ENCODE measurements at places on chromosomes 6 and 20.

DNA sequence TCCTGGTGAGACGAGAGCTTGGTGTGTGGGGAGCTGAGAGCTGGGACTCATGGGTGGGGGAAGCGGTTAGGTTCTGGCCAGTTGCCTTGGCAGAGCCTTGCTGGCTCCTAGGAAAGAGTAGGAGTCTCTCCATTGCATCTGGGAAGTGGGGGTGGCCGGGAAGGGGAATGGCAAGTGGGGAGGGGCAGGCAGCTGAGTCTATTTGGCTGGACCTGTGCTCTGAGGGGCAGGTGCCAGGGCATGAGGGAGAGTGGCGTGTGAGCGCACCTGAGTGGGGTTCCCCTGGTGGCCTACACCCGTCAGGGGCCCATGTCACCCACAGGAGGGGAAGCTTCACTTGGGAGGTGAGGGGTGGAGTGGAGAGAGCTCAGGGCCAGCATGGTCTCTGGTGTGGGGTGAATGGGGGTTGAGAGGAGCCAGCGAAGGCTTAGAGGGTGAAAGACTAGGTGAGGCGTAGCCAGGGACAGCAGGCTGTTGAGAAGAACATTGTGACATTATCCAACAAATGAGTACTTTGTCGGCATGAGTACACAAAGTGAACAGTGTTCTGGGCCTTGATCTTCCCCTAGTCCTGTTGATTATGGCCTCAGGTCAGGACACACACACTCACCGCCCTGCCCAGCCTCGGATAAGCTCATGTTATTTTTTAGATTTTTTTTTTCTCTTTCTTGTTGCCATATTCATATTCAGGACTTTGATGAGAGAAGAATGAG, 59.8 kb downstream of the FAM120B start:
- no peak for DNase-seq

GRCh38 chr20:47093320-47093966, 198.8 kb downstream of the EYA2 start:
- no peak for DNase-seq

GRCh38 chr6:105015482-105015881, 58.6 kb downstream of the LIN28B start:
- DNase-seq = no peak

- no peak for DNase-seq
Measured at GRCh38 chr6:40227735-40228134, 293.5 kb upstream of the MOCS1 start.

- no peak for DNase-seq
Measured at GRCh38 chr6:43243664-43244321, 512 bp downstream of the TTBK1 start.

- no peak for DNase-seq
Measured at GRCh38 chr20:2751347-2751877, 49.0 kb downstream of the CPXM1 start.

DNA sequence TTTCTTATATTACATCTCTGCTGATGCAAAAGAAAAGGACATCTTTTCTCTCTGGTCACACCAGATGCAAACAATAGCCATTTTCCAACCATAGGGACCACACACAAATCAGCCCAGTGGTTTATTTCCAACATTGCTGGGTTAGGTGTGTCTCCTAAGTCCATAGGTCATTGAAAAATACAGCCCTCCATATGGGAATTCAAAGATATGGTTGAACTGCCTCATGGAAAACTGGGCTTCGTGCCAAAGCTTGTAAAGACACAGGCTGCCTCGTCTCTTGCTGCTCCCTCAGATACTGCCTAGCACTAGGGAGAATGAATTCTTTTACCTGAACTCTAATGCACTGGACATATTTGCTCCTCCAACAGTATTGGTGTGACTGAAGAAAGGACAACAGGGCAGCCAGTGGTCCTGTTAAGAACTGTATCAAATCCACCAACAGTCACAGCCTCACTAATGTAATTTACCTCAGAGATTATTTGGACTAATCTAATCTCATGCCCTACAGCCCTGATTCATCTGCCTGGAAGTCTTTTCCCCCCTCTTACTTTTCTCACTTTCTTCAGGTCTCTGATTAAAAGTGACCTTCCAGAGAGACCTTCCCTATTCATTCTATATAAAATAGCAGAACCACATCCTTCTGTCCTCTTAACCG, 48.3 kb upstream of the TBC1D32 start:
- no peak for DNase-seq

GRCh38 chr6:2951728-2952127, 19.6 kb downstream of the SERPINB6 start:
- no peak for DNase-seq

DNA sequence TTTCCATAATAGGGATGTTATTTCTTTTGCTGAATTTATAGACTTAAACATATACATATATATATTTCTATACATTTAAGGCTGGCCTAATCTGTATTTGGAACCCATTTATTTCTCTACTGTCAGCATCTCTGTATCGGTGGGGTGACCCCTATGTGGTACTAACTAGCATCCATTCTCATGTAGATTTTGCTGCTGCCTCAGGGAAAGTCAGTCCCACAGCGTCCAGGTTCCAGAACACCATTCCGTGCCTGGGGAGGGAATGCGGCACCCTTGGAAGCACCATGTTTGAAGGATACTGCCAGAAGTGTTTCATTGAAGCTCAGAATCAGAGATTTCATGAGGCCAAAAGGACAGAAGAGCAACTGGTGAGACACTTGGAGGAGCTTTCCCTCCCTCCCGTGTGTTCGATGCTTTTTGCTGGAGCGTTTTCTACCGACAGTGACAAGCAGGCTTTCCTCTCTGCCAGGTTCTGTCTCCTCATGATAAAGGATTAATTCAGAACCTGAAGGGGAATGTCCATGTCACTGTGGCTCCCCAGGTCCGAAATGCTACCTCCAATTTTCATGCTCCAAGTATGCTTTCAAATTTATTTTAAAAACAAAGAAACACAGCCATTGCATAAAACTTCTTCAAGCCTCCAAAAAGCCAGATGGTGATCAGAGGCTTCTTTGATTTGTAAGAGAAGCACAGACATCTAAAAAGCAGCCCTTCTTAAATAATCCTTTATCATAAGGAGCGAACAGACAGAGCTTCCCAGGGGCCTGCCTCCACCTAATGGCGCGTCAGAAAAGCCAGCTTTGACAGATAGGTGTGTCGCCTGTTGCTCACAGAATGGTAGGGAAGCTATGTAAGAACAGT, 13.1 kb downstream of the TNFAIP3 start:
- DNase-seq = no peak

- DNase-seq = no peak
Measured at GRCh38 chr6:20400456-20401204, 1.0 kb upstream of the E2F3 start.

GRCh38 chr20:50872560-50873425, 58.4 kb downstream of the ADNP start:
- DNase-seq = no peak

DNA sequence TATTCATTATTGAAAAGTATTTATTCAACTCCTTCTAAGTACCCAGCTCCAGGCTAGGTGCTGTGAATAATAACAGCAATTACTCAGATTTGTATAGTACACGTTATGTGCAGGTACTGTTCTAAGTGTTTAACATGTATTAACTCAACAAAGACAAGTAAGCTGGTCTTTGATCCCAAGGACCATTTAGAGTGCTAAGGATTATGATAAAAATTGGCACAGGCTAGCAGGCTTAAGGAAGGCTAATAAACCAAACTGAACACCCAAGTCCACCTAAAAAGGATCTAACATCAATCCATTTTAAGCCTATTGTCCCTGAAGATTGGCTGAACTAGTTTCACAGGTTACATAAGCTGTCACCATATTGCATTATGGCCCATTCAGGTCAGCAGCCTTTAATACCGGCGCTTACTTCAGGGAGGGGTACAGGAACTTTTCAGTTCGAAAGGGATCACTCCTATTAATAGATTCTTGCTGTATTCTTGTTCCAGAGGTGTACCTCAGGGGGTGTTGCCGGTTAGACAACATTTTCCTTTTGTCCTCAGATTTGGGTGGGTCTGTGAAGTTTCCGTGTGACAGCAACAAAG, 99.0 kb upstream of the GMDS start:
- no peak for DNase-seq

DNA sequence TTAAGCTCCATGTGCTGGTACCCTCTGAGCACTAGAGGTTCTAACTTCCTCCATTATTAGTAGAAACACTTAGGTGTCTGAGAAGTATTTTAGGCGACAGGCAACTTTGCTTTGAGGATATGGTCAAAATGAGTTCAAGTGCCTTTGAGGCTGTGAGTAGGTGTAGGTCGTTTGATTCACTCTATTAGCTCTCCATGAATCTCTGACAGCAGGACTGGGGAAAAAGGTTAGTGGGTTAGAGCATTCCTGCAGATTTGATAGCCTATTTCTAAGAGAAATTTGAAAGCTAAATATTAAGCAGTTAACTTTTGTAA, 45.9 kb downstream of the IGF2R start:
- DNase-seq = no peak

DNA sequence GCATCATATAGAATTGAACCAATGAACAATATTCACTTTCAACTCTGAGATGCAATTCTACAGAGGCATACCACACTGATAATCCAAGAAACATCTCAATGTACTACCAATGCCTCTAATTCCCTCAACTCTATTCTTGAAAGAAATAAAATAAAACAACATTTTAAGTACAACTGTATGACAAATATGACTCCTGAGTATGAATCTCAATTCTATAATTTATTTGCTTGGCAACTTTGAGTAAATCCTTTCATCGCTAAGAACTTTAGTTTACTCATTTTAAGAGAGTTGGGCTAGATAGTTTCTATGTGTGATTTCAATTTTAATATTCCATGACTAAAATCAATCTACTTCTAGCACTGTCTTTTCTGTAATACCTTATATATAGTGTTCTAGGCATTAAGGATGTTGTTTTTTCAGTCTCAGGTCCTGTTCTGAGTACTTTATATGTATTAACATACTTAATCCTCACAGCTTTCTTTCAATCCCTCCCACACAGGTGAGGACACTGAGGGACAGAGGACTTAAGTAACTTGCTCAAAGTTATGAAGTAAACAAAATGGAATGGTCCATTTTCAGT, 33.4 kb downstream of the GOPC start:
- DNase-seq = no peak

GRCh38 chr20:14918976-14919375, 581.6 kb upstream of the FLRT3 start:
- DNase-seq = no peak

DNA sequence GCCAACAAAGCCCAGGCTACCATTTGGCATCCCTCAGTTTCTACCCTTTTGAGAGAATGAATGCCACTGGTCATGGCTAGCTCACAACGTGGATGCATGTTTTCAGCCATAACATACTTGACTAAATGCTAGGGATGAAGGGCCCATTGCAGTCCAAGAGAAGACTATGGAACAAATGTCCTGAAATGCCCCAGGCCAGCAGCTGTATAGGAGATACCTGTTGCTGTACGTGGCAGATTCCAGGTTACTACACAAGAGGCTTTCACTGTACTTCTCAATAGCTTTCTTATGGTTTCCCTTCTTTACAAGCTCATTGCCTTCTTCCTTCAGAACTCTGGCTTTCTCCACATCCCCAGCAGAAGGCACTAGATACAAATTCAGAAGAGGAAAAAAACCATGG, 11.7 kb downstream of the TOMM34 start:
- no peak for DNase-seq

DNA sequence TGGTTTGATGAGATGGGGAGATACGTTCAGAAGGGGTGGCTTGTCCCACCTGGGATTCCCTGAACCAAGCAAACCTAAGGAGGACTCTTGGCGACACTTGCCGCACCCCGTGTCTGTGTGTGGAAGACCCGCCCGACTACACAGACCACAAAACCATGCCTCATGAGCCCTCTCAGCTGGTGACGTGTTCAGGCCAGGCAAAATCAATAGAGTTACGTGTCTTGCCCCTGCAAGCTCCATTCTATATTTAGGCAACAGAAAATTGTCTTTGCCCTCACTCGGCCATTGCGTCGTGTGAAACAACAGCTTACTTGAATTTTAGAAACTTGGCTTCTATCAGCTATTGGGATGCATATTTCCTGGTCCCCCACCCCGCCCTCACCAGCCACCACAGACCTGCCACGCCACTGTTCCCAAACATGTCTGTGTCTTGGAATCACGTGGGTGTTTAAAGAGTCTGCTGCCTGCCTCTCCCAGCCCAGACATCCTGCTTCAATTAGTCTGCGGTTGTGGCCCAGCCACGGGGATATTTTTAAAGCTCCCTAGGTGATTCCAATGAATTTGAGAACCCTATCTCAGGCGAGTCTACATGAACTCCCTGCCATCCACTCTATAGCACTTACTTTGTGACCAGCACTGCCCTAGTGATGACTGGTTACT, 279.2 kb upstream of the EXOC2 start:
- DNase-seq = no peak

- no peak for DNase-seq
Measured at GRCh38 chr6:17902974-17903373, 84.5 kb downstream of the KIF13A start.

- no peak for DNase-seq
Measured at GRCh38 chr6:111796310-111796918, 76.8 kb downstream of the FYN start.

DNA sequence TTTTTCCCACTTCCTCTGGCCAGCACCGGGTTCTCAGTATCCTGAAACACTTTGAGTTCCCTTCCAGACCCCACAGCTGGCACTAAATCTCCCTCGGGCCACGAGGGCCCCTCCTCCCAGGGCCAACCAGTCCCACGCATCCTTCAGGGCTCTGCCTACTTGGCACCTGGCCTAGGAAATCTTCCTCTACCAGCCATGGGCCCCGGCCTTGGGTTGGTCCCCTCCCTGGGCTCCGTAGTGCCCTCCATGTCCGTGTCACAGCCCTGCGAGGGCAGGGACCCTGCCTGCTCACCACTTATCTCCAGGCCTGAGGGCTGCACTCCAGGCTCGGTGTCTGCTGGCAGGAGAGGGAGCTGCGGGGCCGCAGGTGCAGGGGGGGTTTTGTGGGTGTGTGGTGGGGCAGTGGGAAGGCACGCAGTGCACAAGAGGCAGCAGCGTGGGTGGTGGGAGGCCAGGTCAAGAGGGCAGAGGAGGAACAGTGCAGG, 48.8 kb upstream of the CDH22 start:
- DNase-seq = no peak

- DNase-seq = no peak
Measured at GRCh38 chr20:48725555-48725991, 102.2 kb downstream of the PREX1 start.

GRCh38 chr6:25477006-25477590, 174.9 kb upstream of the SCGN start:
- no peak for DNase-seq

- no peak for DNase-seq
Measured at GRCh38 chr6:107401573-107401972, 57.8 kb downstream of the PDSS2 start.

DNA sequence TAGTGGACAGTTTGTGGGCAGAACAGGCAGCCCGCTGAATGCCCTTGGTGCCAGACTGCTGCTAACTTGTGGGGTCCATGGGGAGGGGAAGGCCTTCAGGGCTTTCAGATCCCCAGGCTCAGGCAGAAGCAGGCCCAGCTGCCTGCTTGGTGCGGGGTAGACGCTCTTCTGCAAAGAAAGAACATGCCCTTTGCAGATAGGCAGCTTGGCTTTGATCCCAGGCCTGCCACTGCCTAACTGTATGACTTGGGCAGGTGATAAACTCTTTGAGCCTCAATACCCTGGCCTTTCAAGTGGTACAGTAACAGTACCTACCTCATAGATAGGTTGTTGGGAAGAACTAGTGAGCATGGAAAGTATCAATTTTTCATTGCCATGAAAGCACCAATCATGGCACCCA, 28.4 kb downstream of the CHMP4B start:
- DNase-seq = no peak

GRCh38 chr6:163098827-163099479, 315.6 kb upstream of the QKI start:
- no peak for DNase-seq

- DNase-seq = peak; percentile 13
Measured at GRCh38 chr6:56955171-56956155, 556 bp downstream of the BEND6 start.

GRCh38 chr6:34772940-34773339, 15.6 kb downstream of the SNRPC start:
- DNase-seq = no peak

Measured in central memory CD8-positive, alpha-beta T cell (primary cell).